Stimulated activated CD8-positive, alpha-beta memory T cell treated with anti-CD3 and anti-CD28 coated beads, Interleukin-7, amount 100 ng/mL, for 1 hour (primary cell): ENCODE measurements at places on chromosomes 12 and 14.

- DNase-seq, result no peak
Observed at GRCh38 chr12:94206886-94207285, 58.5 kb downstream of the PLXNC1 start.

DNA sequence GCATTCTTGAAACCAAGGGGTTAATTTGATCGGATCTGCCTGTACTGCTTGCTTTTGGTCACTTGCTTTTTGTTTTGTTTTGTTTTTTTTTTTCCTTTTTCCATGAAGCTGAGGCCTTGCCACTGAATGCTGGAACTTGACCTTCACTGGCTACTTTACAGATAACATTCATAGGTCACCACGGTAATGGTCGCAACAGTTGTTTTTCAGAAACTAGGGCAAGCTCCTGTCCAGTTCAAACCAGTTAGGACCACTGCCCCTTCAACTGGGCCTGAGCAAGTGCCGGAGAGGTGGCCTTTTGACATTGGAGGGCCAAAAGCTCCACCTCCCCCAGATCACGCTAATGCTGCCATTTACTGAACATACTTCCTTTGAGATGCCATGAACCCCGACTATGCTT is 147.6 kb downstream of the FOXN3 start:
- no peak for DNase-seq

DNA sequence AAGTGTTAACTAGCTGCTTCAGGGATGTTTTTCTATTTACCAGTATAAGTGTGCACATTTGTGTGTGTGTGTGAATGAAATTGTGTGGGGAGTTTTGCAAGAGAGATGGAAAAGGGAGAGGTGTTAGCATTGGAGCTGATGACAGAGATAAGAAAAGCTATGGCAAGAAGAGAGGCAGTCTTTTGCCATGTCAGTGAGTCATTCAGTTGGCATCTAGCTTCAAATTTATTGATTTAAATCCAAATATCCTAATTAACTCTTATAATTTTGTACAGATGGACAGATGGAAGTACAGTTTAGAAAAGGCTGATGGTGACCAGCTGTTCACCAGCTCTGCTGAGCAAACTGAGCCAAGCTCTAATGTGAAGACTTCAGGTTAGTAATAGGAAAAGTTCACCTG is 3.3 kb upstream of the BHLHE41 start:
- no peak for DNase-seq

DNA sequence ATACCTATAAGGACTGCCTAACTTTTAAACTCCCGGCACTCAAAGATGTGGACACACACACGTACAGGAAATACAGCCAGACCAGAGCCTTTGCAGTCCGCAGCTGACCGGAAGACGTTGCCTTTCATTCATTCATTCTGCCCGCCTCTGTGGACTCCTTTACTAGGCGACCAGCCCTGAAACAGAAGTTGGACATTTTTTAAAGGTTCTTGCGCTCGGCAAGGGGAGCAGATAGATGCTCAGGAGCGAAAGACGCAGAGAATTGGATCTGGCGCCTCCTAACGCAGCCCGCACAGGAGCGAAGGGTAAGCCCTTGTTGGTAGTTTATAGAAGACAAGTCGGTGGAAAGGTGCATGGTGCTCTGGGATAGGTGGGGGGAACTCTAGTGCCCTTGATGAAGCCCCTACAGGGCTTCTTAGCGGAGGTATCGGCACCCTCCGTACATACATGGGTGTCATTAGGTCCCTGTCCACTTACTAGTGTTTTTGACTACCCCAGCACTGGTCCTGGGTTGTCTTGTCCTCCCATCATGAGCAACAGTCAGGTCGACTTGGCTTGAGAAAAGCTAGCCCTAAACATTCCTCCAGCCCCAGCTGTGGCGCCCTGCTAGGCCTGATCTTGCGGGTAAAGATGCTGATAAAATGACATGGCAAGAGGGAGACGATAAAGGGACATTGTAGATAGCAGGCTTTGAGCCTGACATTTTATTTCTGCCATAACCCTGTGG is at the start of gene KDM2B:
Gene KDM2B, minus strand, starts transcription at position 65 of the 727 bp plus-strand sequence. CDS start 112 bp downstream, outside the sequence.
- no peak for DNase-seq

GRCh38 chr12:79690638-79691510 is at the start of gene PAWR:
PAWR (minus strand) TSS chr12:79690964; CDS start chr12:79690244, 720 bp downstream.
- DNase-seq, result no peak

- no peak for DNase-seq
Observed at GRCh38 chr12:89393551-89394121, 41.3 kb upstream of the DUSP6 start.

DNA sequence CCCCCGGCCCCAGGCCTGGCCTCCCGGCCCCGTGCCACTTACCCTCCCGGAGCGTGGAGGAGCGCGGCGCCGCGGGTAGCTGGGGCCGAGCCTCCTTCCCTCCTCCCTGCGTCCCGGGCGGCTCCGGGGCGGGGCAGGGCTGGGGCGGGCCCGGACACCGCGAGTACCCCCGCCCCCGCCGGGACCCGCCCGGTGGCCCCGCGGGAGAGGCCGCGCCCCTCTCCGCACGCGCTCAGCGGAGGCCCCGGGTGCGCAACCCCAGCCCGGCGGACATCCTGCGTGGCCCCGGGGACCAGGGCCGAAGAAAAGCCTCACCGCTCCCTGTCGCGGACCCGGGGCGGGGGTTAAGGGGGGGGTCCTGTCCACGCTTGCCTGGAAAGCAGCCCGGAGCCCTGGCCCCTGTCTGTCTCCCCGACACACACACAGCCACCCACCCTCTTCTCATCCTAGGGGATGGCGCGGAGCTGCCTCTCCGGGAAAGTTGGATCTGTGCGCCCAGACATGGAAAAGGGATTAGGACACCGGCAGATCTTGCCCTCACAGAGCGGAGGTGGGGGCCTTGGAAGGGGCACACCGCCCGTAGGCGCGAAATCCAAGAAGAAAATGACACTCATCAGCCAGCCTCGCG is at the start of gene SYNE3:
Gene SYNE3, minus strand, starts transcription at position 97 of the 628 bp plus-strand sequence. CDS start 40,829 bp downstream, outside the sequence.
- no peak for DNase-seq
